ENCODE measurements at places on chromosomes 16 and 17.

GRCh38 chr17:64579917-64580316 is 73.1 kb downstream of the CEP95 start:
- DNase-seq = no peak

DNA sequence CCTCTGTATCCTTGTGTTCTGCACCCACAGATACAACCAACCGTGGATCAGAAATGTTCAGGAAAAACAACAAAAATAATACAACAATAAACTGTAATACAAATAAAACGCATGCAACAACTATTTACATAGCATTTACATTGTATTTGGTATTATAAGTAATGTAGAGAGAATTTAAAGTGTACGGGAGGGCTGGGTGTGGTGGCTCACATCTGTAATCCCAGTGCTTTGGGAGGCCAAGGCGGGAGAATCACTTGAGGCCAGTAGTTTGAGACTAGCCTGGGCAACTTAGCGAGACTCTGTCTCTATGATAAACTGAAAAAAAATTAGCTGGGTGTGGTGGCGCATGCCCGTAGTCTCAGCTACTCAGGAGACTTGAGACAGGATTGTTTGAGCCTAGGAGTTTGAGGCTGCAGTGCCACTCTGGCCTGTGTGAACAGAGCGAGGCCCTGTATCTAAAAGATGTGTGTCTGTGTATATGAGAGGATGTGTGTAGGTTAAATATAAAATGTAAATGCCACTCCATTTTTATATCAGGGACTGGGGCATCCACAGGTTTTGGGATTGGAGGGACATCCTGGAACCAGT is 13.3 kb downstream of the SEC14L1 start:
- DNase-seq = no peak

DNA sequence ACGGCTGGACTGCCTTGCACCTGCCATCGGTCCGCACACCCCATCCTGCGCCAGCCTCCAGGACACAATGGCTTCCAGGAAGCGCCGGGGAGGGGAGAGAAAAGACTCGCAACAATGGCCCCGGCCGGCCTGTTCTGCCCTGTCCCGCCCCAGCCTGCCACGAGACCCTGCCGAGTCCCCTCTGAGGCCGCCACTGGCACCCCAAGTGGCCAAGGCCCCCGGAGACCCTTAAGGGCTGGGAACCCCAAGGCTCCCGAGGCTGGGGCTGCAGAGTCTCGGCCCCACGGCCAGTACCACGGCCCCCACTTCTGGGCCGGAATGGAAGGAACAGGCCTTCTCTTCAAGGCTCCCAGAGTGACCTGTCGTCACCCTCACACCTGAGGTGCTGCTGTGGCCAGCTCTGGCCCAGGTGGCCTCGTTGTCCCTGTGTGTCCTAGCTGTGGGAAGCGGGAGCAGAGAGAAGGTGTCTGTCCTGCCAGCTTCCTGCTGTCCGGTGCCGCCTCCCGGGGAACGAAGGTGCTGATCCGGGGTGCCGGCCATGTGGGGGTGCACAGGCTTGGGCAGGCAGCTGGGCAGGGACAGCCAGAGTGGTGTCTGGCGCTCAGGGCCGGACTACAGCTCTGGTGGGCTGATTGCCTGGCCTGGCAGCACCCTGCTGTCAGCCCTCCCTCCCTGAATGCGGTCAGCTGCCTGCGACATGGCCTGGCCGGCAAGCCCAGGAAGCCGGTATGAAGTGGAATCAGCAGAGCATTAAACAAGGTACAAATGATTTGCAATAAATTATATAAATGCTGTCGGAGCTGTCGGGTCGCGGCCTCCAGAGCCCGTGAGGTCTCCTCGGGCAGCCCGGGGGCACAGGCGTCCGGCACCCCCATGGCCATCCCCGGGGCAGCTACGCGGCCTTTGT is 8.2 kb upstream of the CACNA1H start:
- no peak for DNase-seq

- no peak for DNase-seq
These were observed 18.4 kb downstream of the SAP30BP start for GRCh38 chr17:75685499-75685898.

DNA sequence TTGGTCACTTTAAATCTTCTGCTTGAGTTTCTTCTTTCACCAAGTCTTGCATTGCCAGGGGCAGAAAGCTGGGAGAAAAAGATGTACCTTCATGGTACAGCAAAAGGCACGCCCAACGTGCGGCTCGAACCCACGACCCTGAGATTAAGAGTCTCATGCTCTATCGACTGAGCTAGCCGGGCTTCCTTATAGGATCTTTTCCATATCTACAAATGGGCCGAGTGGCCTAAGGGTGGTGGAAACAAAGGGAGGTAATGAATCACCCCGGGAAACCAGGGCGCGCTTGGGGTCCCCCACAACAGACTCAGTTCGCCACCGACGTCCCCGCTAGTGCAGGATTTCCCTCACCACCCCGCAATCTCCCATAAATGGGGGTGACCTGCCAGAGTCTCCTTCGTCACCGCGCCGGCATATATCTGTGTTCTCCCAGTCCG is 7.5 kb upstream of the OR1F1 start:
- no peak for DNase-seq

- peak; percentile 27 for DNase-seq
These were observed 47.9 kb downstream of the COPRS start for GRCh38 chr17:31811101-31811500.

DNA sequence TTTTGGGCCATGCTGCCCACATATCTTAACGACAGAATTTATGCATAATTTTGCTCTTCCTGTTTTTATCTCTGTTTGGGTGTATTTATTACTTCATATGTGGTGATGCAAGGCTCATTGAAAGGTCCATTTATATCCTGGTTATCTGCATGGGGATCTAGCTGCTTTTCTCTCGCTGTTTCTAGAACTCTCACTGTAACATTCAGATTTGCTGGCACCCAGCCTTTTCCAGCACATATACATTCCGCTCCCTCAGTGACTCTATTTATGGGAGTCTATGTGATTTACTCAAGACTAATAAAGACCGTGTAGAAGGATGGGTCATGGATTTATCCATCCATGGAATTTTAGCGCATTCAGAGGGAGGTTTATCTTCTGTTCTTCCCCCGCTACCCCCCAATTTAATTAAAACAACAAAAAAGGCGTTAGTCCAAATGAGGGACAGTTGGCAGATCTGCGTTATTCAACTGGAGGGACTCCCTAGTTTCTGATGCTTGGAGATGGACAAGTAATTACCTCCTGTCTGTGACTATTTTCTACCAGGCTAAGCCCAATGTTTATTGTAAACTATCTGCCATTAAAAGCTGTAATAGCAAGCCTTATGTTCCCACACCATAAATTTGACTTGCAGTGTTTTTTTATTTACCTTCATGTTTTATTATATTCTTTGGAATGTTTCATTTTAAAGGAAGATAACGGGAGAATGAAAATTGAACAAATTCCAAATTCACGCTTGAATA is 19.8 kb upstream of the MARCHF10 start:
- DNase-seq = no peak

GRCh38 chr17:28343491-28343932 is 8.0 kb downstream of the TNFAIP1 start:
- DNase-seq = no peak

DNA sequence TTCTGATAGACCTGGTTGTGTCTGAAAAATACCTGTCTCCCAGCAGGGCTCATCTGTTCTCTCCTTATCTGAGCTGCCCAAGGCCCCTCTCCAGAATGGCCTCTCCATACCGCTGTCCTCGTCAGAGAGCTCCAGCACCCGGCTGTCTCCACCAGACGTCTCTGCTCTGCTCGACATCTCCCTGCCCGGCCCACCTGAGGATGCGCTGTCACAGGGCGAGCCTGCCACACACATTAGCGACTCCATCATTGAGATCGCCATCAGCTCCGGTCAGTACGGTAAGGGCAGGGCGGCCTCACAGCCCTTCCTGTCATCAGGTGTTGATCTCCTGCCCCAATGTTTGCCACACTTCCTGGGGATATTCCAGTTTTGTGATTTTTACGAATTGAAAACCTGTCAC is 10.2 kb upstream of the JPT2 start:
- no peak for DNase-seq

DNA sequence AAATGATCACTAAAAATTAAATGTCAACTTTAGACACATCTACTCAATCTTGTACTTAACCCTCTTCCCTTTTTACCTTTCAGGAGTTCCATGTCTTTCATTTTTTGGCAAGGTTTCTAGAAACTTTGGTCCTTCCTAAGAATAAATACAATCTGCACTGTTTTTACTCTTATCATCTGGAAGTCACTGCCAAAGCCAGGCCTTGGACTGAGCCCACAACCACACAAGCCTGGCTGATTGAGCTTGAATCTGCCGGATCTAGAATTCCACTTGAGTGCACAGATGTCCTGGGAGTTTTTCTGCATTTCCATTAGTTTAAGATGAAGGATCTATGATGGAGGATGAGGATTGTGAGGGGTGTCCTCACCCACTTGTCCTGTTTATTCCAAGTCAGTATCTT is 126.1 kb downstream of the VPS53 start:
- DNase-seq = no peak

DNA sequence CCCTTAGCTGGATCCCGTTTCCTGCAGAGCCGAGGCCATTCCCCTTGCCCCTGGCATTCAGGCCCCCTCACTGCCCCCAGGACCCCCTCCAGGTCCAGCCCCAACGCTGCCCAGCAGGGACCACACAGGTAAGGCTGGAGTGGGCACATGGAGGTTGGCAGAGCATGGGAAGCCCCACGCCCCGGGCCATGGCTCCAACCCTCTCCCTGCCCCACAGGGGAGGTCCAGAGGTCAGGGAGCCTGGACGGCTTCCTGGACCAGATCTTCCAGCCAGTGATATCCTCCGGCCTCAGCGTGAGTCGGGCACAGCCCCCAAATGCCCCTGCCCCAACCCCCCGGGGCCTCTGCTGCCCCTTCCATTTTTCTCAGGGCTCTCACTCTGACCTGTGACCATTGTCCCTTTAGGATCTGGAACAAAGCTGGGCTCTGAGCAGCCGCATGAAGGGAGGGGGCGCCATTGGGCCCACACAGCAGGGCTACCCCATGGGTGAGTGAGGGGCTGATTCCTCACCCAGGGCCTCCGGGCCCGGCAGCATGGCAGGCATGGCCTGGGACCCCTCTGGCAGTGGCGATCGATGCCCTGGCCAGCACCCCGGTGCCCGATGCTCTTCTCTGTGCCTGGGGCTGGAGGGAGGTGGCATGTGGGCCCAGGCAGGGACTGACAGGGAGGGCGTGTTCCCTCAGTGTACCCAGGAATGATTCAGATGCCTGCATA is 18.5 kb upstream of the SMIM5 start:
- no peak for DNase-seq

DNA sequence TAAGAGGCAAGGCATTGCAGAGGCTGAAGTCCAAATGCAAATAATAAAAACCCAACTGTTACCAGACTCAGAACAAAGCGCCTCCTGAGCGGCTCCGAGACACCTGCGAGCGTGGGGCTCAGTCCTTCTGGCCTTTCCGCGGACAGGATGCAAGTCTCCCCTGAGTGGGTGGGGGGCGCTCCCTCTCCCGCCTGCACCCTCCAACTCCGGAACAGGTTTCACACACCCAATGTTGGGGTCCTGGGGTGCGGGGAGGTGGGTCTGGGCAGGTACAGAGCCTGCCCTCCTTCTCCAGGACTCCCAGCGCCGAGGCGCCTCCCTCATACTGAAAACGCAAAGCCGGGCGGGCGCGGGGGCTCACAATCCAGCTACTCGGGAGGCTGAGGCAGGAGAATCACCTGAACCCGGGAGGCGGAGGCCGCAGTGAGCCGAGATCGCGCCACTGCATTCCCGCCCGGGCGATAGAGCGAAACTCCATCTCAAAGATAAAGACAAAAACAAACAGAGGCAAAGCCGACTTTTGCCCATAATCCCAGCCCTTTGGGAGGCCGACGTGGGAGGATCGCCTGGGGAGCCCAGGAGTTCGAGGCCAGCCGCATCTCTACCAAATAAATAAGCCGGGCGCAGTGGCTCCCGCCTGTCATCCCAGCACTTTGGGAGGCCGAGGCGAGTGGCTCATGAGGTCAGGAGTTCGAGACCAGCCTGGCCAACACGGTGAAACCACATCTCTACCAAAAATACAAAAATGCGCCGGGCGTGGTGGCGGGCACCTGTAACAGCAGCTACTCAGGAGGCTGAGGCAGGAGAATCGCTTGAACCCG is 893 bp downstream of the GINS2 start:
- no peak for DNase-seq

DNA sequence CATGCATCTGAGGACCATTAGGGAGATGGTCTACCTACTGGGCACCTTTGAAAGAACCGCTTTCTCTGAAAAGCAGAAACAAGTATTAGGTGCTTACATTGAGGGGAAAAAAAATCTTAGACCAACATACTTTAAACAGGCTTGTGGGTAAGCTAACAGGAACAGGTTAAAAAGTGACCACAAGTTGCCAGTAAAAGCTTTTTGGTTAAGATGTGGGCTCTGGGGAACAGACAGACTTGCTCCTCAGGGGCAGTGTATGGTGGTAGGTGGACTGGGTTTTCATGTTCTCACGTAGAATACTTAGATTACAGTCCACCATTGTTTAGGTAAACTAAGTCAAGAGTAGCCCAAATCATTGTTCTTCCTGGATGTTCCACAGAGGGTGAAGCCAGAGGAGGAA is 41.2 kb downstream of the REXO5 start:
- no peak for DNase-seq

DNA sequence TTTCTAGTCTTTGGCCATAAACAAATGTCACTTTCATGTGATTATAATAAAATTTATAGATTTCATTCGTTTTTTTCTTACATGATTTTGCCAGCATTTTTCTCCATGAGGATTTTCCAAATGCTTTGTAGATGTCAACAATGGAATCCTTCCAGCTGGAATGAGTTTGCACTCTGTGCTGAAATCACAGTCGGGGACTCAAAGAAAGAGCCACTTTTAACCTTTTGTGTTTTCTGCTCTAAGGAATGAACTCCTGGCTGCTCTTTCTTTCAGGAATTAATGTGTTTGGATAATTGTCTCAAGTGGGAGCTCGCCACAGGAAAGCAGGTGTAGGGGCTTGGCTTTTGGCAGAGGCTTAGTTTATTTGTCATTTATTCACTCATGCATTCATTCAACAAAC is 372.3 kb upstream of the SALL1 start:
- no peak for DNase-seq

- no peak for DNase-seq
These were observed 62.3 kb downstream of the HS3ST3A1 start for GRCh38 chr17:13539421-13539820.

GRCh38 chr16:4159726-4160125 is 43.5 kb upstream of the ADCY9 start:
- no peak for DNase-seq

- no peak for DNase-seq
These were observed 60.7 kb downstream of the ABCC6 start for GRCh38 chr16:16162591-16162990.

- DNase-seq = no peak
These were observed 282.6 kb downstream of the HAPSTR1 start for GRCh38 chr16:9374061-9374460.

- DNase-seq = no peak
These were observed 57.2 kb upstream of the CACNG5 start for GRCh38 chr17:66777689-66778225.

Data from pulmonary artery endothelial cell (primary cell).